ENCODE measurements at places on chromosomes 4 and X.

DNA sequence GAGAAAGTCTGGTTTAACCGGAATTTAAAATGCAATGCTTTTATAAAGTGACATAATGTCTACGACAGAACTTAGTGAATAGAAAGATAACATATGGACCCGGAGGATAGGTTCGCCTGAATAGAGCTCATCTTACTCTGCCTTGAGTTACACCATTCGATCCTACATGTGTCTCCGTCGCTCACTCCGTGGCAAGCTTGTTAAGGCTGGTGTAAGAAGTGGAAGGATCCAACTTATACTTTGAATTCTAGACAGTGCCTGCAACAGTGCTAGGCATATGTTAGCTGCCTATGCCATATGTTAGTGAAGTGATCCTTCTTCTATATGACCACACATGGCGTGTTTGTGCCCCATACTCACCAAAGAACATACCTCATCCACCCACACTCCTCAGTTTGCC is 50.9 kb downstream of the SEL1L3 start:
- no peak for DNase-seq

DNA sequence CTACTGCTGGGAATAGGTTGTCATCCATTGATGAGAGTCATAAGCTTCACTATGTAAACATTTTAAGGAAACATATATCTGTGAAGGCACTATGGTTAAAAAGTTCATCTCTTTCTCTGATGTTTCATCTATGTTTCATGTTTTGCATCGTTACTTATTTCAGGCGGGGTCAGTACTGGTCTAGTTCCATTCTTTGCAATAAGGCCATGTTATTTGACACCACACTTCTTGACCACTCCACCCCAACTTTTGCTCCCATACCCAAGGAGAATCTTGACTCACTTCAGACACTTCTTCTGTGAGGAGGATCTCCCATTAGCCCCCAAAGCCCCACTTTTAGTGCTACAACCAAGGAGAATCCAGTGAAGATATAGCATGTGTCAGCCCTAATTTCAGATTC is 119.4 kb downstream of the GRIA3 start:
- no peak for DNase-seq

- peak; percentile 61 for DNase-seq
These were observed 171.3 kb downstream of the BTC start for GRCh38 chr4:74623041-74623440.

- DNase-seq = no peak
These were observed 76.0 kb downstream of the INTS6L start for GRCh38 chrX:135596495-135596894.

GRCh38 chrX:69185886-69186285 is 20.6 kb upstream of the PJA1 start:
- DNase-seq = no peak

- DNase-seq = no peak
These were observed 20.0 kb downstream of the DCLK2 start for GRCh38 chr4:150098214-150098613.

GRCh38 chr4:122665161-122665929 is 44.5 kb upstream of the IL21 start:
- no peak for DNase-seq

DNA sequence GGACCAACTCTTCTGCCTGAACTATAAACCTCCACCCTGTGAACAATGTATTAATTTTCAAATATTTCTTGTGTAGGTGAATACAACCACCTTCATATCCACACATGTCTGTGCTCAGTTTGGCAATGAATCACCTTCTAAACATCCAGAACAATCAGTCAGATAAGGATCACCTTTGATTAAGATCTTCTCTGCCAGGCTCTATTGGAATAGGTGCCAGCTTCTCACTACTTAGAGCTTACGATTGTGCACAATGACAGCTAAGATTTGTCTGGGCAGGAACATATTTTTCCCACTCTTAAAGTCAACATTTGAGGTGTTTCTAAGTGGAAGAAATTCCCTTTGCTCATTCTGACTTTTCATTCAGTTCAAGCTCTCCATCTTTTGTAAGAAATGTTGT is 237.2 kb downstream of the IL1RAPL2 start:
- no peak for DNase-seq

DNA sequence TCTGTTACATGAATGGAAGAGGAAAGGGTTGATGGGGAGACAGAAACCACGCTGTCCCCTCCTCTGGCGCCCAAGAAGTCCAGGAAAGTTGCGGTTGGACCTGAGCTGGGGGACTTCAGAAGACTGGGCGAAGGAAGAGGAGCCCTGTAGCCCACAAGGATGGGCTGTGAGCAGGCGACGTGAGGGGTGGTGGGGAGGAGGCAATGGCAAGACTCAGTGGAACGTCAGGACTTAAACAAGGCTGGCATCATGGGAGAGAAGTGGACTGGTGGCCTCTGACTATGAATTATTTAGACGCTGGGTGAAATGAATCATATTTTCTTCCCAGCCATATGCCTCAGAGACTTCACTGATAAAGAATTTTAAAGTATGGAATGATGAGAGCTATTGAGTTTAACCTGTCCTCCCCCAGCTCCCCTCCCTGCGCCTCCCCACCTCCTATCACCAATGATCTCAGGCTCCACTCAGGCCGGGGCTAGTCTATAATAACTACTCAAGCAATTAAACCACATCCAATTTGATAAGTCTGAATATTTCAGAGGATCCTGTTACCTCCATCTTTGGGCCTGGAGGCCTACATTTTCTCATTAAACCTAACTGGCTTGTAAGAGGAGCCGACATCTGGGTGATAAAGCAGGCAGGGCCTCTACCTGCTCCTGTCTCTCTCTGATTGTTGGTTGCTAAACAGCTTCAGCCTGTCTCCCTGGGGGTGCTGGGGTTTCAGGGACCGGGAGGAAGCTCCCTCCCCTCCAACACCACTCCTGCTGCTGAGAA is 63.6 kb downstream of the SMIM20 start:
- no peak for DNase-seq

DNA sequence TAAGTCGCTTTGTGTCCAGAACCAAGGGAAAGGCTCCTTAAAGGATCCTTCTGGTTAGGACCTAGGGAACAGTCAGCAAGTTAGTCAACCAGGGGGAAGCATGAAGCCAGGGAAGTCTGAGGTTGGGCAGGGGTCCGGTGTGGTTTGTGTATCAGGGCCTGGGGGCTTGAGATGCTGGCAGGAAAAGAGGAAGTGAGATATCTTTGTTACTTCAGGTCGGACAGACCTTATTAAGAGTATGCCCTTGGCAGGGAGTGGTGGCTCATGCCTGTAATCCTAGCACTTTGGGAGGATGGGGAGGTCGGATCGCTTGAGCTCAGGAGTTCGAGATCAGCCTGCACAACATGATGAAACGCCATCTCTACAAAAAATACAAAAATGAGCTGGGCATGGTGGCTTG is 52.3 kb upstream of the TRPC5OS start:
- DNase-seq = no peak

DNA sequence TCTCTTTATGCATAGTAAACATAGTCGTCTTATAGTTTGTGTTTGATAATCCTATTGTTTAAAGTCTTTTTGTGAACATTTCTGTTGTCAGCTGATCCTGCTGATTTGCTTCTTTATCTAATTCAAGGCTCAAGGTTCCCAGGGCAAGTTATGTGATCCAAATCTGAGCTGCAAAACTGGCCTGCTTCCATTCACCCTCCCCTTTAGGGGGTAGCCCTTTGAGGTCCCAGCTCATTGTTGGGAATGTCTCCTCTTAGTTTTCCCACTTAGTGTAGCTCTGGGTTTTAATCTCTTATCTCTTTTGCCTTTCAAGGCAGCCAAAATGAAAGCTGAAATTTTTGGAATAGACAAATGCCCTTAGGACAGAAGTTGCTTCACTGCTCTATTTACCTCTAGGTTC is 40.2 kb upstream of the MAGED1 start:
- DNase-seq = no peak

GRCh38 chrX:9707306-9708033 is 58.2 kb downstream of the GPR143 start:
- no peak for DNase-seq

GRCh38 chr4:128338634-128339355 is 51.2 kb upstream of the PGRMC2 start:
- DNase-seq = no peak

GRCh38 chr4:156824451-156825060 is 147.0 kb downstream of the PDGFC start:
- DNase-seq = no peak

DNA sequence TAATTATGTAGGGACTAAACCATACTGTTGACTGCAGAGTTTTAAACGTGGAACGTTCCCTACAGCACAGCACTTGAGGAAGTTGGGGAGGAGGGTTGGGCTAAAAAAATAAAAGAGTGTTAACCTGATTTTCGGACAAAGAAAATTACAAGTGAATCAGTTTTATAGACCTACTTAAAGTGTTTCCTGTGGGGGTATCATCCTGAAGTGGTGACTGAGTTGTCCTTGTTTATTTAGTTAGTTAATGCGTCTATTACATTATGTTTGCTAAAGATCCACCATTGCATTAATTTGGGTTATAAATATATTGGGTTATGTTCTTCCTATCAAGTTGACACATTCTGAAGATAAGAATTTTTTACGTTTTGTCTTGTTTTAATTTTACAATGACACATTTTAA is 14.7 kb downstream of the UNC5C start:
- no peak for DNase-seq

GRCh38 chrX:56744996-56745395 is 16.0 kb downstream of the NBDY start:
- DNase-seq = no peak

DNA sequence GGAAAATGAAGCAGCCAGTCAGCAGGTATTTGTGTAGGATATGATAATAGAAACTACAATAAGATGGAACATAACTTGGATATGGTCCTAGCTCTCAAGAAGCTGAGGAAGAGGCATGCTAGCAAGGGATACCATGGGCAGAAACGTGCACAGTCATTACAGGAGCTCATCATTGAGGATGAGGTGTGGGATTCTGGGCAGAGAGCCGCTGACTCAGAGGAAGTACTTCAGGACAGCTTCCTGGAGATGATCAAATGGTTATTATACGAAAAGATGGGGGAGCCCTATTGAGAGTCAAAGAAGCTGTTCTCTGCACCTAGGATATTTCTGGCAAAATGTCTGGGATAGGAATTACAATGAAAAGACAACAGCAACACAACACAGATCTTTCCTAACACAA is 116.0 kb upstream of the PDE5A start:
- DNase-seq = no peak

GRCh38 chr4:100819505-100819904 is 301.7 kb upstream of the EMCN start:
- DNase-seq = no peak

DNA sequence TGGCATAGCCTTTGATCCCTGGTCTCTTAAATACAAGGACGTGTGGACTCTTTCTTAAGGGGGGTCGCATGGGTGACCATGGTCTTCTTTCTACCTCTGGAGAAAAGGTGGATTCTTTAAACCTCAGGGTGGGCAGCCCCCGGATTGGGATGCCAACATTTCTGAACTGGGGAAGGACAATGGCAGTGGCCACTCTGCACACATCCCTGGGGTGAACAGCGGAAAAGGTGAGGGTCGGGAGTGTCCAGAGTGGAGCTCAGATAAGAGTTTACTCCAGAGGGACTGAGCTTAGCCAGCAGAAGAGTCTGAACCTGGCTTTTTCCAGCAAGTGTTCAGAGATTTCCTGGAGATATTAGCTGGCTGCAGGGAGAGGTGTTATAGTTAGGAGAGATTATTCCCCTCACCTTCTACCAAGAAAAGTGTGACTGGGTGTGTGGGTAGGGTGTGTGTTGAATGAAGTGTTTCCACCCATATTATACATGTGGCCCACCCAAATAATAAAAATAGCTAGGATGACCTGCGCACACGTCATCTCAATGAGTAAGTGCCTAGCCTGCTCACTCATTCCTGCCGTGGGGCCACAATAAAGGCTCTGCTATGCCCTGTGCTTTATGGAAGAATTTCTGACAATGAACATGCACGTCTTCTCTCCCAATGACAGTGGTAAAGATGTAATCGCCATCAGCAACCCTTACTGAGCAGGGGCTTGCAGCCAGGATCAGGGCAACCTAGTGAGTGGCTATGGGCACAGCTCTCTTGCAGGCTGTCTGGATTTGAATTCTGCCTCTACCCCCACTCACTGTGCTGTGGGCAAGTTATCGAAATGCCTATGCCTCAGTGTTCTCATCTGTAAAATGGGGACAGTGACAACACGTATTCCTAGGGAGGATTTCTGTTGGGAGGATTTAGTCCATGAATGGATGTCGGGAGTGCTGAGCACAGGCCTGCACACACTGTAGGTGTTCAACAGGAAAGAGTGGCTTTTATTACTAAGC is 76.6 kb downstream of the SLC2A9 start:
- DNase-seq = no peak

- no peak for DNase-seq
These were observed 114.0 kb downstream of the RBM47 start for GRCh38 chr4:40515398-40516293.

Data from pulmonary artery endothelial cell (primary cell).